ENCODE measurements at places on chromosomes 5 and 9. TPM values are rescaled to one million over a fixed set of nuclear protein-coding genes. Genes with fewer than 3 reads are reported as not detected.

GRCh38 chr5:61215996-61216395 lies 53.7 kb upstream of the SMIM15 start:
- no peak for DNase-seq

GRCh38 chr9:14071484-14071883 lies 242.5 kb downstream of the NFIB start:
- peak; percentile 9 for DNase-seq

- no peak for DNase-seq
Observed at GRCh38 chr9:1738511-1739100, 276.5 kb upstream of the SMARCA2 start.

DNA sequence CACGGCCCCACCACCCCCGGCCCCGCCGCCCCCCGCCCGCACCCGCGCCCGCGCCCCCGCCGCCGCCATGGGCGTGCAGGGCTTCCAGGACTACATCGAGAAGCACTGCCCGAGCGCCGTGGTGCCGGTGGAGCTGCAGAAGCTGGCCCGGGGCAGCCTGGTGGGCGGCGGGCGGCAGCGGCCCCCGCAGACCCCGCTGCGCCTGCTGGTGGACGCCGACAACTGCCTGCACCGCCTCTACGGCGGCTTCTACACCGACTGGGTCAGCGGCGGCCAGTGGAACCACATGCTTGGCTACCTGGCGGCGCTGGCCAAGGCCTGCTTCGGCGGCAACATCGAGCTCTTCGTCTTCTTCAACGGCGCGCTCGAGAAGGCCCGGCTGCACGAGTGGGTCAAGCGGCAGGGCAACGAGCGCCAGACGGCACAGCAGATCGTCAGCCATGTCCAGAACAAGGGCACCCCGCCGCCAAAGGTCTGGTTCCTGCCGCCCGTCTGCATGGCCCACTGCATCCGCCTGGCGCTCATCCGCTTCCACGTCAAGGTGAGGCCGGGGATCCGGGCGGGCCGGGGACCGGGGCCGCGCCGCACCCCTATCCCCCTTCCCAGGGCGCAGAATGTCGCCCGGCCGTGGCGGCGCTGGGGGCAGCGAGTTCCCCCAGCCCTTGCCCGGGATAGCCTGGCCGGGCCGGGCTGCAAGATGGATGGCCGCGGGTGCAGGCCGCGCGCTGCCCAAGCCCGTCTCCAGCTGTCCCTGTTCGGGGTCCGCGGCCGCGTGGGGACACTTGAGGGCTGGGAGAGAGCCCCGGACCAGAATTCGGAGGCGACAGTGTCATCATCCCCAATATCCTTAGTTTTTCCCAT lies 594 bp downstream of the FAM120A start:
- DNase-seq = peak; percentile 66

PCDHA10 gene
- under 0.01 TPM for total RNA-seq

OR13J1 gene
- not detected for total RNA-seq

LEAP2 gene
- not detected for total RNA-seq

All from G401 (cell line).